Colonic mucosa (tissue), 4 donors: ENCODE measurements at places on chromosomes 11 and 22.

DNA sequence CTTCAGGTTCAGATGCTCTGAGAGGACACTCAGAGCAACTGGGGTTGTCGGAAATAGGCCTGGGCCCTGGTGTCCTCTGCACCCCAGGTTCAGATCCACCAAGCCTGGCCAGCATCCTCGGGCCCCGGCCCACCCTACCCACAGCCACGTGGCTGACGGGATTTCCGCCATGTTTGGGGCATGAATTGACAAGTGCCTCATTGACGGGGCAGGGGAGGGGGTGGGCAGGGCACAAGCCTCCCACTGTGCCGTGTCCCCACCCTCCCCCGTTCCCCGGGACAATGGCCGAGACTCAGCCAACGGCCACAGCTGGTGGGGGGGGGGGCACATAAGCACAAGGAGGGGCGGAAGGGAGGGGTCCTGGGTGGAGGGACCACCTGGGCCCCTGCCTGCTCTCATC lies 8.5 kb downstream of the MYRF start:
- no peak for DNase-seq

- DNase-seq = no peak
These were observed 197.3 kb upstream of the FOLH1 start for GRCh38 chr11:49405743-49406142.

DNA sequence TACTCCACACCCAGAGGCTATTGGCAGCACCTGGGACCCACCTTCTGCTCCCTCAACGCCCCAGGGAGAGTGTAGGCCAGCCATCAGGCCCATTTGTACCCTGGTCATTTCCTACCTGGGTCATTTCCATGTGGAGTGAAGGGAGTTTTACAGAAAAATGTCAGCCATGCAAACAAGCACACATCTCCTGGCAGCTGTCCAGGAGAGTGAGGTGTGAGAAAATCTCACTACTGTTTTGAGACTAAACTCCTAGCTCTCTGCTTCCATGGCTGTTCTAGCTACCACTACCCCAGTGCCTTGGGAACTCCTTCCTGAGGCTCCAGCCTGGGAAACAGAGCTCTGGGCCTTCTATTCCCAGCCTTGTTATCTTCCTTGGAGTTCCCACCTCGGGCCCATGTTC lies 2.8 kb upstream of the TMPRSS13 start:
- no peak for DNase-seq

DNA sequence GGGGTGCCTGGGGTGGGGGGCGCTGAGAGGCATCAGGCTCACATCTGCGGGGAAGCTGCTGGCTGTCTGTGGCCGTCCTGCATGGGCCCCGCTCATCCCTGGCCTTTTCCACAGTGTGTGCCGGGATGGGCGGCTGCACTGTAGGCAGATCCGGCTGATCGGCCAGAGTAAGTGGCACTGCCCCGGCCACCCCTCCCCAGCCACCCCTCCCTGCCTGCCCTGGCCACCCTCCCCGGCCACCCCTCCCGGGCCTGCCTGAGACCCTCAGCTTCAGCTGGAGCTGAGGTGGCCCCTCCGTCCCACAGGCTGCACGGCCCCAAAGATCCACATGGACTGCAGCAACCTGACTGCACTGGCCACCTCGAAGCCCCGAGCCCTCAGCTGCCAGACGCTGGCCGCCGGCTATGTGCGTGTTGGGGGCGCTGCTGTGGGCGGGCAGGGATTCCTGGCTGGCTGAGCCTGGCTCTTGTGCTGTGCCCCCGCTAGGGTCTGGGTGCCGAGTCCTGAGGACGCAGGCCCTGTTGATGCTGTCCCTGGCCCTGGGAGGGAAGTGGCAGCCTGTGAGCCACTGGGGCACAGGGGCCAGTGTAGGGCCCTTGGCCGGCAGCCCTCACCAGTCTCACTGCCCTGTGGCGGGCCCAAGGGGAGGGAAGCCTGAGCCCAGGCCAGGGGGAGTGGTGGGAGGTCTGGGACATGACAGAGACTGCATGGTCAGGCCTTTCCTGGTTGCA lies 10.9 kb downstream of the MUC2 start:
- DNase-seq = no peak

DNA sequence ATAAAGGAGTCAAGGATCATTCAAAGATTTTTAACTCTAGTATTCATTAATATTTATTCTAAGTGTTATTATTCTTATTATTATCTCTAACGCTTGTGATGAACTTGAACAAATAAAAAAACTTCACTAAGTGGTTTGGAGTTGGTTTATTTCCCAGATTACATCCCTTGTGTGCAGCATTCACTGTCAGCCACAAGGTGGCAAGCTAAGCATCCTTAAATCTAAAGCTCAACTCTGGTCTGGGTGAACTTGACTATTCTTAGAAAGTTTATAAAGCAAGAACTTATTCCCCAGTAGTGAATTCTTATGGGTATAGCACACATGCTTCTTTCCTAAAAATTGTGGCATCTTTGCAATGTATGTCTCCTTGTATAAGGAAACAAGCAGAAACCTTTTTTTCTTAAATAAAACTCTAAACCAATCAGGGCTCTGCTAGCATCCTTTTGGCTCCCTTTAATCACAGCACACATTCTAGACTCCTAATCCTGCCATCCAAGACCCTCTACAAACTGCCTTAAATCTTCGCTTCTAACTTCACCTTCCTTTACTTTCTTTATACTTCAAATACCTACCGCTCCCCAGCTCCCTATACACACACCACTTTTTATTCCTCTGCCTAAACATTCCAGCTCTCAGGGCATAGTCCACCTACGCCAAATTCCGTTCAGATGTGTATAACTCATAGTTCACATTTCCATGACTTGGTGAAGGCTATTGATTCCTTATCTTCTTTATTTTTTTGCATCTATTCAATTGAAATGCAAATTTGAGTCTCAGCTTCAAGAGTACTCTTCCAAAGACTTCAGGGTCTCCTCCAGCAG lies 1068.8 kb downstream of the DLG2 start:
- DNase-seq = peak; percentile 34

- DNase-seq = no peak
These were observed 458.9 kb upstream of the CADM1 start for GRCh38 chr11:115963156-115963555.

DNA sequence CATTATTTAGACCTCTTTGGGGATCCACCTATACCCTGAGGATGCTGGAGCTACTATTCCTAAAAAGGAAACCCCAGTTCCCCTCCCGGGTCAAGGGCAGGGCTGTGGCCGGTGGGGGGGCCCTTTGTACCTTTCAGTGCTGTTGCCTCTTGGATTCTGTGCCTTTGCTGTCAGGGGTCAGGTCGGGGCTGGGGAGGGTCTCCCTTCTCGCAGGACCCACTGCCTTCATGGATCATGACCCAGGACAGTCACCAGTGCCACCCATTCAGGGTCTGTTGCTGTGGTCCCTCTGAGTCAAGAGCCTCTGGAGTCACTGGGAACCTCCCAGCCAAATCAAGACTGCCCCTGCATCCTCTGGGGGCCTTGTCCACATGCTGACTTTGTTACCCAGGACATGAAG lies 78.1 kb upstream of the CCND1 start:
- no peak for DNase-seq

DNA sequence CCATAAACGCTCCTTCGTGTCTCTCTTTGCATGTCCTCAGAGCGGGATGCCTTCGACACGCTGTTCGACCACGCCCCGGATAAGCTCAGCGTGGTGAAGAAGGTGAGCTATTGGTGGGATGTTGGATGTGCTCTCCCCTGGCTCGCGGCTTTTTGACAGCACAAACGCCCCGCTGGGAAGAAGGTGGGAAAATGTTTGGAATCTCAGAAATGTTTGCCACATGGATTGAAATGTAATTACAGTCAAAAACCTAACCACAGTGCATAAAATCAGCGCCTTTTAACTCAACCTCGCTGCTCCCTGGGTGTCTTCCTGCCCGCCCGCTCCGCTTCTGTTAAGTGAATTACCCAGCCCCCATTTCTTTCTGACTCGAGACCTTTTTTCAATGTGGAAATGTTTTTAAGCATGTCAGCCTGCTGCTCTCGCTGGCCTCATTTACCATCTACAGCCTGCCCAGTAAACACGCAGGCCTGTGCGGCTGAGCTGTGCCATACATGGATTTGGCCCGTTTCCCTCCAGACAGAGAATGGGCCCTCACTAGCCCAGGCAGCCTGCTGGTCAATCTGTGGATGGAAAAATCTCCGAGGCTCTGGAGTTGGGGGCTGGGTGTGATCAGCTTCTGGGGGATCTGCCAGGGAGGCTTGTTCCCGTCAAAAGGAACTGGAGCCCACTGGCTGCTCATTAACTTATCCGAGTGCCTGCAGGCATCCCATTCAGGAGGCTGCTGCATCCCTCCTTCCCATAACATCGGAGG lies 32.7 kb upstream of the PARVG start:
- no peak for DNase-seq
